ENCODE measurements at places on chromosomes 16 and 17.
A peak's percentile ranks its signal among the peaks of the same experiment; 100 is the strongest.

DNA sequence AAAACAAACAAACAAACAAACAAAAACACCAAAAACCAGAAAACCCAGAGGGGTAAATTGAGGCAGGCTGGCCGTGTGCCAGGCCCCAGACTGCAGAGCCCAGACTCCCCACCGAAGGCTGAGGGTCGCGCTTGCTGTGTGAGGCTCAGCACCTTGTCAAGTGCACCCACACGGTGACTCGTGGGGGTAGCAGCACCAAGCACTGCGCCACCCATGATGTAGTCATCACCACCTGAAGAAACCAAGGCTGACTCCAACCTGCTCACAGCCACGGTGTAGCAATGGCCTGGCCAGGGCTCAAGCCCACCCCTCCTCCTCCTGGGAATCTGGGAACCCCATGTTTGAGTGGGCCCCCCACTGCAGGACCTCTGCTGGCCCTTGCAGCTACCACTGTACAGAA is 11.9 kb downstream of the MCRIP1 start:
- DNase-seq, result no peak

DNA sequence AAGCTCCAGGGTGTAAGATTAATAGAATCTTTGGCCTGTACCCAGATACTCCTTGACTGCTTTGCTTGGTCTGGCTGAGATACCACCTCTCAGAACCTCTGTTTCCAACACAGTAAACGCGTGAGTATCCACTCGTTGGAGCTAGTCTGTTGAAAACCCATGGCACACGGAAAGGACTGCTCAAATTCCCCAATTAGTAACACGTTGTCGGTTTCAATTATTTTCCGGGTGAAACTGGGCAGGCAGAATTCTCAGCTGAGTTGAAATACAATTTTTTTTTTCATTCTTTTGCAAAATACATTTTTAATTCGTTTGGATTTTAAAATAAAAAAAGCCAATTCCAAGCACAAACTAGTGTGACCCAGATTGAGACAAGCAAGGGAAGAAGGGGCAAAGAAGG is 120.5 kb downstream of the MAF start:
- no peak for DNase-seq

- no peak for DNase-seq
Observed at GRCh38 chr16:30110661-30111060, 2.7 kb downstream of the GDPD3 start.

DNA sequence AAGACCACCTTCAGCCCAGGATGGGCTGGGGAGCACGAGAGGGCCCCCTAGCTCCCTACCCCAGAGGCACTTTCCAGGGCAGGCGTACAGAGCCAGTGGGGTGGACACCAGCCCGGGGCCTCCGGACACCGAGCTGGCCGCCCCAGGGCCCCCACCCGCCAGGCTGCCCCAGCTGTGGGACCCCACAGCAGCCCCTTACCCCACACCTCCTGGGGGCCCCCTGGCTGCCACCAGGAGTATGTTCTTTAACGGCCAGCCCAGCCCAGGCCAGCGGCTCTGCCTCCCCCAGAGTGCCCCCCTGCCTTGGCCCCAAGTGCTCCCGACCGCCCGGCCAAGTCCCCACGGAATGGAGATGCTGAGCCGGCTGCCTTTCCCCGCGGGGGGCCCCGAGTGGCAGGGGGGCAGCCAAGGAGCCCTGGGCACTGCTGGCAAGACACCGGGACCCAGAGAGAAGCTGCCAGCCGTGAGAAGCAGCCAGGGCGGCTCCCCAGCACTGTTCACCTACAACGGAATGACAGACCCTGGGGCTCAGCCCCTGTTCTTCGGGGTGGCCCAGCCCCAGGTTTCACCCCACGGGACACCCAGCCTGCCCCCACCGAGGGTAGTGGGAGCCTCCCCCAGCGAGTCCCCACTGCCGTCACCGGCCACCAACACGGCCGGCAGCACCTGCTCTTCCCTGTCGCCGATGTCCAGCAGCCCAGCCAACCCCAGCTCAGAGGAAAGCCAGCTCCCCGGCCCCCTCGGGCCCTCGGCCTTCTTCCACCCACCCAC is 24.3 kb upstream of the ZFPM1 start:
- DNase-seq, result no peak

DNA sequence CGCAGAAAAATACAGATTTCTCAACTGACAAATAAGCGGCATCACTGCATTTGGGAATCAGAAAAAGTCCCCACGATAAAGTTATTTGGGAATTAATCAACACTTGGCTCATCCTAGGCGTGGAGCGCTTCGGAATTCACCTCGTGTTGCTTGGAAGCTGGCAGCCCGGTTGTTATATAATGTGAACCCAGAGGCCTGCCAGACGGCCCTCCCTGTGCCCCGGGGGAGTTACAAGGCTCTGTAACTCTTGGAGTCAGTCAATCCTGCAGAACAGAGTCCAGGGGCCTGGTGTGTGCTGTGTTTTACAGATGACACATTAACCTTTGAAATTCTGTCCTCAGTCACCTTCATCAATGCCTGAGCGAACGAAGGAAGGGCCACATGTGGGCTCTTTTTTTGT is 111.1 kb downstream of the PITPNC1 start:
- DNase-seq, result no peak

DNA sequence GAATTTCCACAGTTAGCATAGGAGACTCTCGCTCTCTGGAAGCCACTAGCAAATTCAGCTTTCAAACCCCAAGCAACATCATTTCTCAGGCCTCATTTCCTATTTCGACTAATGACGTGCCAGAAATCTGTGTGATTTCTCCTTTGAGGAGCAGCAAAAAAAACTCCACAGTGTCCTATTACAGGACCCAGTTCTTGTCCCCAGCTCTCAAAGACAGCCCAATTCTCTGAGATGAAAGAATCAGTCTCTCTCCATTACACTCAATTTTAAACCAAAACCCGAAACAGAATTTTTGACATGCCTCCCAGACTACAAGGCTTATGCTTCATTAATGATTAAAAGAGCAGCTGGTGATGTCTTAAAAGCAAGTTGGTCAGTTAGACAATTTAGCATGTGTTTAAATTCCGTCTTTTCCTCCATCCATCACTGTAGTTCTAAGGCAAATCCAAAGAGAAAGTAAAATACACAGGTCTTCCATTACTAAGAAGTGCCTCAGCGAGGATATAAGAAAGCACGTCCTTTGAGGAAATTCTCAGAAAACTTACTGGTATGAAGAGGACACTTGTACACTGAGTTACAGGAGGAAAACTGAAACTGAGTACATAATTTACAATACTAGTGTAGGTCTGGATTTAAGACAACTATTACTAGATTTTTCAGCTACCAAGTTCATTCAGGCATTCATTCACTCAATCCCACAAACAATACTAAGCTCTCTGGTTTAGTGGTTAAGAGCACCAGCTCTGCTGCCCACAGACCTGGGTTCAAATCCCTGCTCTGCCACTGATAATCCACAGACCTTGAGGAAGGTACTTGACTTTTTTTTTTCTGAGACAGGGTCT is 12.5 kb downstream of the TOM1L2 start:
- DNase-seq, result no peak

DNA sequence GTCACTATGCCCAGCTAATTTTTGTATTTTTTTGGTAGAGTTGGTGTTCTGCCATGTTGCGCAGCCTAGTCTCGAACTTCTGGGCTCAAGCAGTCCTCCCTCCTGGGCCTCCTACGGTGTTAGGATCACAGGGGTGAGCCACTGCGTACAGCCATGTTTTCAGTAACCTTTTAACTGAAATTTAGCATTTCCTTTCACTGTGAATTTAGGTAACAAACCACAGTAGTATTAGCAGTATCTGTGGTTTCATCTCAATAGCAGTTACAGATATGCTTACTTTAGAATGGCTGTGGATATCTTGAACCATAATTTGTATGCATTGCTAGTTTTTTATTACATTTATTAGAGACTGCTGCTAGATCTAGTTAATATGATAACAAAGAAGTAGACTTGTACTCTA is 4.3 kb upstream of the RANGRF start:
- DNase-seq, result no peak

GRCh38 chr17:5184288-5184687 is 7.4 kb downstream of the ZNF594 start:
- no peak for DNase-seq

GRCh38 chr16:50615891-50616290 is 65.2 kb downstream of the SNX20 start:
- no peak for DNase-seq

DNA sequence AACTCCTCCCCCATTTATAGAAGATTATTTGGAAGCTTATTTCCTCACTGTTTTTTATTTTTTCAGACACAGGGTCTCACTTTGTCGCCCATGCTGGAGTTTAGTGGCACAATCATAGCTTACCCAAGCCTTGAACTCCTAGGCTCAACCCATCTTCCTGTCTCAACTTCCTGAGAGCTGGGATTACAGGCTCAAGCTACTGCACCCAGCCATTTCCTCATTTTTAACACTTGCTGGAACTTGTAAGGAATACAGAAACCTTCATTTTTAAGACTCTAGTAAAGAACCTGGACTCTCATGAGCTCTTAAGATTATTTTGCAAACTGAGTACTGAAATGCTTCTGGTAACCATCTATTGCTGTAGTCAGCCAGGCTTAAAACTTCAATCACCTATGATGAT is 29.9 kb downstream of the KANSL1 start:
- DNase-seq, result peak; percentile 48

- DNase-seq, result no peak
Observed at GRCh38 chr17:50898369-50899004, 32.3 kb upstream of the TOB1 start.

GRCh38 chr17:50117202-50118051 is 12.5 kb downstream of the SAMD14 start:
- peak; percentile 76 for DNase-seq

- no peak for DNase-seq
Observed at GRCh38 chr17:73575470-73576221, 68.6 kb downstream of the SDK2 start.

- DNase-seq, result no peak
Observed at GRCh38 chr17:76034428-76035350, 7.6 kb upstream of the EVPL start.

Measured in KBM-7 (cell line).